AML-193 (cell line): ENCODE measurements at places on chromosomes 6 and 20.

- DNase-seq: no peak
Measured at GRCh38 chr6:125022391-125022989, 60.3 kb downstream of the RNF217 start.

- DNase-seq: no peak
Measured at GRCh38 chr20:18005990-18006364, 37.2 kb downstream of the MGME1 start.

- DNase-seq: no peak
Measured at GRCh38 chr6:46901882-46902314, 19.8 kb downstream of the ADGRF5 start.

- no peak for DNase-seq
Measured at GRCh38 chr20:20603339-20603990, 109.0 kb downstream of the RALGAPA2 start.

- no peak for DNase-seq
Measured at GRCh38 chr20:57457243-57458095, 66.3 kb downstream of the RBM38 start.

DNA sequence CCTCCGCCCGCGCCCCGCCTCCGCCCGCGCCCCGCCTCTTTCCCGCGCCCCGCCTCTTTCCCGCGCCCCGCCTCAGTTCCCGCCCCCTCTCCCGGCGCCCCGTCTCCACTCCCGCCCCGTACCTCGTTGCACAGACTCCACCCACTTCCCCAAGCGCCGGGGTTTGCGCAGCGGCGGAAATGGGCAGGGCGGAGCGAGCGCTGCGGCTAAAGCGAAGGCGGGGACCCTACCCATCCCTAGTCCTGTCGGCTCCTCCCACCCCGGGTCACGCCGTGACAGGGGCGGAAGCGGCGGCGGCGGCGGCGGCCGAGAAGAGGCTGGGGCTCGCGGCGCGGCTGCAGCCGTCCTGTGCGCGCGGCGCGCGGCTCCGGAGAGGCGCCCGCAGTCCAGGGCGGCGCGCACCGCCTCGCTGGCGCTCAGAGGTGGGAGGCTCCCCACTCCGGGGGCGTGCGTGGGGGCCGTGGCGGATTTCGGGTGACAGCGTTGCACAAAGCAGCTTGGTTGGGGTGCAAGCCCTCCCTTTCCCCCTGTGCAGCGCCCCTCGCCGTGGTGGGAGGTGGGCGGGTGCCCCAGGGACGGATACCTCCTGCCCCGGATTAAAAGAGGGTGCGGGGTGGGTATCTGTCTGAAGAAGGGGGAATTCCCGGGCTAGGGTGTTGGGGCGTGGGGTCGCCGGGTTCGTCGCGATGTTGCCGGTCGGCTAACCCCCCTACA is at the start of gene KDM1B:
TSS of gene KDM1B (plus strand) at position 273 of the 714 bp plus-strand sequence. CDS start 4,474 bp downstream, outside the sequence.
- peak; percentile 98 for DNase-seq

DNA sequence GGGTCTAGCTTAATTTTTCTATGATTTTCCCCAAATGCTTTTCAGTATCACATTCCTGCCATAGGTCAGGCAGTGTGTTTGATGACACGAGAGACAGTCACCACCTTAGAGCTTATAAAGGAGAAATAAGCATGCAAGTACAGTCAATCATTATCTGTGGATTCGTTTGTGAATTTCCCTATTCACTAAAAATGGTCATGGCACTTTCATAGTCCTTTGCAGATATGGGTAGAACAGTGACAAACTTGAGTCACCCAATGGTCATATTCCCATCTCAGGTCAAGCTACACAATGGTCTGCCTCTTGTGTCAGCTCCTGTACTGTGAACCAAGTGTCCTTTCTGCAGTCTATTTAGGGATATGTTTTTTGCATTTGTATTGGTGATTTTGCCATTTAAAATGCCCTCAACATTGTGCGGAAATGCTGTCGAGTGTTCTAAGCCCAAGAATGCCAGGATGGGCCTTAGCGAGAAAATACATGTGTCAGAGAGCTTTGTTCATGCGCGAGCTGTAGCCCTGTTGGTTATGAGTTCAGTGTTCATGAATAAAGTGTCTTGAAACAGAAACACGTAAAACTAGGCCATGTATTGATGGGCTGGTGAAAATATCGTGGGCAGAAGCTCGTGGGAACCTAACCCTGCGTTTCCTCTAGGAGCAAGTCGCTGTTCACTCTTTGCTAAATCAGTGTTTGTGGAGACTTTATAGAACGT is 19.8 kb downstream of the SUMO4 start:
- DNase-seq: no peak

DNA sequence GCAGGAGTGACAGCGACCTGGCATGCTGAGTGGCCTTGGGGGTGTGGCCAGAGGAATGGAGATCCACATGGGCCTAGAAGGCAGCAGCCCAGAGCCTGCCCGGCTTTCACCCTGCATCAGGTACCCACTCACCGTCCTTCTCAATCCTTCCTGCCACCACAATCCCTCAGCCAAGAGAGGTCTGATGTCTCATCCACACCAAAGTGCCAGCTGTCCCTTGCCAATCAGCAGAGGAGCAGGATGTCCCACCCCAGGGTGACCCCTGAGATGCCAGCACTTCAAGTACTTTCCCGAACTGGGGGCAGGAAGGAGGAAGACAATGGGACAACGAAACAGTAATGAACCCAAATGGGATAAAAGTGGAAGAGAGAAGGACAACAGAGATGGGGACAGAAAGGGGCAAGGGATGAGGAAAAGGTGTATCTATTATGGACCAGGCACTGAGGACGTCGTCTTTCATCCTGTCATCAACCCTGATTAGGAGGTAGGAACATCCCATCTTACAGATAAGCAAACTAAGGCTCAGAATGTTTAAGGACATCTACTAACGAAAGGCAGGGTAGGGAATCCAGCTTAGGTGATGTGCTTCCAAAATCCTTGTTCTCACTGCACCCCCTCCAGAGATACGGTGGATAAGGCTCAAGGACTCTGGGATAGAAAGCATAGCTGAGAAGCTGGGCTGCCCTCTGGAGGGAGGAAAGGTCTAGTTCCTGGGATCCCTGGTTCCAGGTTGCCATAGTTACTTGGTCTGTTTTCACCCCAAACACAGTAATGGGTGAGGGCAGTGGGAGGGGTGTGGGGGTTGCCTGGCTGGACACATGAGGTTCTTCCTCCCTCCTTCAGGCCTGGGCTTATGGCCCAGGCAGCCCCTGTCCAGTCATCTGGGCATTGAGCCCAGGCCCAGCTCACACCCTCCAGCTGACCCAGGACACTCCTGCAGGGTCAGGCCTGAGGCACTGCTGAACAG is 4.5 kb upstream of the TNXB start:
- no peak for DNase-seq

DNA sequence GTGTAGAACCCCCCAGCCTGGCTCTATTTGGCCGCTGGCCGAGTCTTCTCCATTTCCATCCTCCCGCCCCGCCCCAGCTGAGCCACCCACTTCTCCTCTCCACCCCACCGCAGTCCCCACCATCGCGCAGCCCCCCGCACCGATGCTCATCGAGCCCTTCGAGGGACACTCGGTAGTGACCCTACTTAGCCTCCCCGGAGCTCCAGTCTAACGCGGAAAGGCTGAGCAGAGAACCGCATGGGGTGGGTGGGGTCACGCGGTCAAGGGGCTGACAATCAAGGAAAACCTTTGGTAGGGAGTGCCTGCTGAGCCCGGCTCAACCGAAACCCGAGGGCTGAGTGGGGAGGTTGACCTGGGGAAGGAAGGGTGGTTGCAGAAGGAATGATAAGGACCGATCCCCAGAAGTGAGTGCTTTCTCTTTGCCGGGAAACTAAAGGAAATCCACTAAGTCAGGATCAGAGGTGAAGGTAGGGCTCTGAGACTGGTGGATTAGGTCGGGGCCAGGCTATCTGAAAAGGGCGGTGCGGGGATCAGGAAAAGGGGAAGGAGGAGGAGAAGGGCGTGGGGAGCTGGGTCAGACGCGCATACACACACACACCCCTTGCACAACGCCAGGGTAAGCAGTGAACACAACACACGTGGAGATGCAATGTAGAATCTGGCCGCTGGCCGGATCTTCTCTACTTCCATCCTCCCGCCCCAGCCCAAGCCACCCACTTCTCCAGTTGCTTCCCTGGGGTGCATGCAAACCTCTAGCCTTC is 49.8 kb downstream of the CPXM1 start:
- DNase-seq: no peak

DNA sequence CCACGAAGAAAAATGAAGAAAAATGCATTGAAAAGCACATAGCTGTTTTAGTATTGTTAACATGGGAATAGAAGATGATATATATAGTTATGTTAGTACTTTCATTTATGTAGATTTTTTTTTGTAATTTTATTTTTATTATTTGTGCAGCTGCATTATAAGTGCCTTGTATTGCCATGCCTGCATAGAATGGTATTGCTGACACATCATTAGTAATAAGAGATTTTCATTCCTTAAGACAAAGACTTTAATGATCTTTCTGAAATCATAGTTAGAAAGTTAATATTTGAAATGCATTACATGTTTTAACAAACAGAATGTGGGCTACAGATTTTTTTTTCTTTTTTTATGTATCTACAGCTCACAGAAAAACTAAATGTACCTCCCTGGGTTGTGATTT is 506.5 kb downstream of the NKAIN2 start:
- DNase-seq: no peak

DNA sequence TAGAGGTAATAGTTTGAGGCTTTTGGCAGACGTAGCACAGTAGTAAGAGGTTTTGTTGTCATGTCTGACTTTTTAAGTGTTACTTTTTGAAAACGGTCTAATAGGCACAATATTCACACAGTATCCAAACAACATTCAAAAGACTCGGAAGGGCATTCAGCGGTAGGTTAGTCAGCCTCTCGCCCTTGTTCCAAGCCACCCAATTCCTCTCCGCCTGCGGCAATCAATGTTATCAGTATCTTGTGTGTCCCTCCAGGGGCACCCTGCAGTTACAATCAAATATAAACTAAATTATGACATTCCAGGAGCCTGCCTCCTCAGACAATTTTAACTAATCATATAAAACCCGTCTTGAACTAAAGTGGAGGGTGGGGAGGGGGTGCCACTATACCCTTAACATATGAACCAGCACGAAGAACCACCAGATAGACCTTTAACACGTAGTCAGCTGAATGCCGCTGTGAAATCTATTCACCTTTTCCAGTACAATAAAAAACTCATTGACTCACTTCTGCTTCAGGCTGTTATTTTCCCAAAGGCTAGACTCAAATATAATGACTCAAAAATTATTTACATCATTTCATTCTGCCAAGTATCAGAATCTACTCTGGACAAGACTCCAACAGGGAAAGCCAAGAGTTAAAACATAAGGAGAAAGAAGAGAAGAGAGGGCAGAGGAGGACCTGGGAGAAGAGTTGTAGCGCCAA is 1.6 kb downstream of the TENT5A start:
- DNase-seq: no peak

- no peak for DNase-seq
Measured at GRCh38 chr6:47690791-47691190, 7.6 kb upstream of the ADGRF4 start.

DNA sequence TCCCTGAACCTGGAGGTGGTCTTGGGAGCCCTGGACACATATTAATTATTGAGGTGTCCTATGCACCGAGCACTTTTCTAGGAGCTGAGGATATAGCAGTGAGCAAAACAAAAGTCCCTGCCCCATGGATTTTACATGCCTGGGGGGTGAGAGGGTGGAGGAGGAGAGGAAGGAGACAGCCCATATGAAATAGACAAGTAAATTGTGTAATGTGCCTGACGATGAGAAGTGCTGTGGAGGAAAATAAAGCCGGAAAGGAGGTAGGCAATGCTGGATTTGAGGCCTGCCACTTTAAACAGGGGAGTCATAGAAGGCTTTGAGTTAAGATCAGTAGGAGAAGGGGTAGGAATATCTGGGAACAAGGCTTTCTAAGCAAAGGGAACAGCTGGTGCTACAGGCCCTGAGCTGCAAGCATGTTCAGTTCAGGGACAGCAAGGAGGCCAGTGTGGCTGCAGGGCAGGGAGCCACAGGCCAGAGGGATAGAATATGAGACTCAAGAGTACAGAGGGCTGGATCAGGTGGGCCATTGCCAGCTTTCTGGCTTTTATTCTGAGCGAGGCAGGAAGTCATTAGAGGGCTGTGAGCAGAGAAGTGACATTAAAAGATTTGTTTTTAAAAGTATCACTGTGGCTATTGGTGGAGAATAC is 19.1 kb upstream of the MYLIP start:
- no peak for DNase-seq

GRCh38 chr6:41900861-41901260 is 5.7 kb upstream of the USP49 start:
- peak; percentile 61 for DNase-seq
